ENCODE measurements at places on chromosomes 3 and 15.

GRCh38 chr15:63172851-63173451 lies 15.7 kb upstream of the RPS27L start:
- DNase-seq: no peak

DNA sequence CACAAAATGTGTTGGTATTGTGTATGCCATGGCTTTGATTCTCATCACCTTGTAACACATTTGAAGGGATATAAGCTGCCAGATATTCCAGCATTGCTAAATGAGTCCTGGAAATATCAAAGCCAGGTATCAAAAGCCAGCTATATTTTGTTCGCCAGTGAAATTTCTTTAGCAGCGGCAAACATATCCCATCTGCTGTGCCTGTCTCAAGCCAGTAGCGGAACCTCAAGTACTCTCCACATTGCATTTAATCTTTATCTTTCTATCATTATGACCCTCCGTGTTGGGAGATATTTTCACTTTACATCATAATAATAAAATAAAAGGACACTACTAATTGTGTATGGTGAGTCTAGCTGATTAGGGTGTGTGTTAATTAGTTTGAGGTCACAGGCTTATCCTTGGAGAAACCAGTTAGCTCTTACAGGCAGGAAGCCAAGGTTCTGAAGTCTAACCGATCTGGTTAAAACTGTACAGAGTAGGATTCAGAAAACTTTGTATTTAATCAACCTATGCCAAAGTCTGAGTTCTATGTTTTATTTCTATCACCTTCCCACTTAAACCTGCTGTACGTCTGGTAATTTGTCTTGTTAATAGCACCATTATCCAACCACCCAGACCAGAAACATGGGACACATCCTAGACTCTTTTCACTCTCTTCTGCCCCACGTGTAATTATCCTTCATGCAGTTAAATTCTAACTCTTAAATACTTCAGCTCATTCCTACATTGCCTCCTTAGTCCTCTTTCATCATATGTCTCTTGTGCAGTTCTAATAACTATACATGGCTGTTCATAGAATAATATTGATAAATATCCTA lies 14.5 kb downstream of the TIPARP start:
- no peak for DNase-seq

DNA sequence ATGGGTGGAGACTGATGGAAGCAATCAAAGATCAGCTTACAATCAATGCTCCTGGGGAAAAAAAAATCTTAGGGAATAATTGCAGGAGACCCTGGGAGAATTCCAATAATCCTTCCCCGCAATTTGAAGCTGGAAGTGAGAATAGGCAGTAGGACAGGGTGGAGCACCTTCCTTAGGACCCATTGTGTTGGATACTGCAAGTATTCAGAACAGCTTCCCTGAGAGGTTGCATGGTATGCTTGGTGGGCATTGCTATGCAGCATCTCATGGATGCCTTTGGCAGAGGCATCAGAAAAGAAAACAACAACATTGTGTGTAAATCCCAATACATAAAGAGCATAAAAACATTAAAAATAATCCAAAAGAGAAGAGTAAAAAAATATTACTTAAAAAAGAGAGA lies 24.6 kb upstream of the DUT start:
- DNase-seq: no peak

DNA sequence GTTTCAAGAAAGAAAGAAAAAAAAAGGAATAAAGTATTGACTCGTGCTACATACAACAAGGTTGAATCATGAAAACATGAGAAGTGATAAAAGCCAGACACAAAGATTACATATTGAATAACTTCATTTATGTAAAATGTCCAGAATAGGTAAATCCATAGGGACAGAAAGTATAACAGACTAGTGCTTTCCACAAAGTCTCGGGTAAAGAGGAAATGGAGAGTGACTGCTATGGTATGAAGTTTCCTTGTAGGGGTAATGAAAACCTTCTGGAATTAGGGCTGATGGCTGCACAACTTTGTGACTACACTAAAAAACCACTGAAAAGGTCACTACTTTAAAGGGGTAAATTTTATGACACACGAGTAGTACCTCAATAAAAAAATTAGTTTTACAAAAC lies 13.0 kb downstream of the LRRFIP2 start:
- DNase-seq: no peak

DNA sequence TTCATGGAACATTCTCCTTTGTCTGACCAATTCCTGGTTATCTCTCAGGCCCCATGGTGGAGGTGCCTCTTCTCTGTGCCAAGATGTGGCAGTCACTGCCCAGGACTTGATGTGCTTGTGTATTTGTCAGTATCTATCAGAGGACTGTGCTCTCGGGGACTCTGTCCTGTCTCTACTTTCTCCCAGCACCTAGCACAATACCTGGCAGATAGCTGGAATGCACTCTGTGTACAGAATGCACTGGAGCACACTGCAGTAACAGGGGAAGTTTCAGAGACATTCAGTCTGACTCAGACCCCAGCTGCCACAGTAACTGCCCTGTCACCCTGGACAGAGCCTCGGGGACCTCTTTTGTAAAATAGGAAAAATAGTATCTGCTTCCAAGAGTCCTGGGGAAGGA lies 34.6 kb upstream of the SV2B start:
- DNase-seq: no peak

- DNase-seq: no peak
Measured at GRCh38 chr3:186165331-186165730, 56.4 kb upstream of the ETV5 start.

DNA sequence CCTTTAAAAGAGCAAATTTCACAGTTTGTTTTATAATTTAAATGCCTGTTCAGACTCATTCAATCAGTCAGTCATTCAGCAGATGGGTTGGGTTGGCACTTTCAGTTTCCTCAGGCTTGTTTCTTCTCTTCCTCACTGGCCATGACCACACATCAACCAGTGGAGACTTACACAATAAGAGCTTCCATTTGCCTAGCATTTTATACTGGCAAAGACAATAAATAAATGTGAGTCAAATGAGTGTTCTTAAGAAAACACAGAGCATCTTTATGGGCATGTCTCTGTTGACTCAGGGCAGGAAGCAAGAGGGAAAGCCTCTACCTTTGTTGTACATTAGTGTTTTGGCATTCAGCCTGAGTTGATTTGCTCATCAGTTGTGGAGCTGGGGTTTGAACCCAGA lies 122.6 kb downstream of the EPHB1 start:
- no peak for DNase-seq

GRCh38 chr3:142542054-142542453 lies 36.5 kb downstream of the ATR start:
- no peak for DNase-seq

DNA sequence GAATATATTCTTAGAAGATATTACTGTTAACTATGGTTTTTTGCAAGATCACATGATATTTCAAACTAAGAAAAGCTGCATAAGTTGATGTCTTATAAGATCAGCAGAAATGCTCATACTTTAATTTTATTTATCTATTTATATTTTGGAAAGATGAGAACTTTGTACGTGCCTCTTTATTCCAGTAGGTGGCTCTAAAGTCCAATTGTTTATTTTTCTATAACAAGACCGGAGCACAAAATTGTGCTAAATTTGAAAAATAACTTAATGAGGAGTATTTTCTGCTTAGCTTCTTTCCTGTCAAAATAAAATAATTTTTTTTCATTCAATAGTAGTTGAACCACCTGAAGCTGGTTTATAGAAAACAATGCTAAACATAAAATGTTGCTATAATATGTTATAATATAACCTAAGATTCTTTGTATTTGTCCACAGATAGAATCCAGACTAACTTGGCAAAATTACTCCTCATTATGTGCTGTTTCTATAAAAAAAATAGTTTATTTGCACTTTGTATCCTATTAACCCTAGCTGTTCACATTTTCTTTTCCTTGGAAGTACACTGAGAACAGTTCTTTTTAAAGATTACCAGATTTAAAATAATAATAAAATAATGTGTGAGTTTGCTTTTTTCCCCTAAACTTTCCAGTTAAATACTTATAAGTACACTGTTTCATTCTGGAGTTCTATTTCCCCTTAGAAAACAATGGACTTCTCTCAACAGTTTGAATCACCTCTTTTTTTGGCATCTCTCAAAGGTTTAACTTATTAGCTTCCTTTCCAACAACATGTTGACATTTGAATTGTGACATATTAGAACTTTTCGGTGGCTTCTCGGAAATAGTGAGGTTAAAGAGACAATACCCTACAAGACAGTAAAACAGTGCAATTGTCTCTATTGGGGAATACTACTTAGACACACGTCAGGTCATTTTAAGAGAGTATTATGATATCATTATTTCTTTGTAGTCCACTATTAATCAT lies 530.0 kb downstream of the MECOM start:
- DNase-seq: no peak

GRCh38 chr15:77844798-77845446 lies 212.2 kb upstream of the LINGO1 start:
- DNase-seq: peak; percentile 26

- no peak for DNase-seq
Measured at GRCh38 chr3:88093266-88093665, 34.2 kb downstream of the ZNF654 start.

- peak; percentile 22 for DNase-seq
Measured at GRCh38 chr15:66251790-66252684, 1.5 kb downstream of the MEGF11 start.

DNA sequence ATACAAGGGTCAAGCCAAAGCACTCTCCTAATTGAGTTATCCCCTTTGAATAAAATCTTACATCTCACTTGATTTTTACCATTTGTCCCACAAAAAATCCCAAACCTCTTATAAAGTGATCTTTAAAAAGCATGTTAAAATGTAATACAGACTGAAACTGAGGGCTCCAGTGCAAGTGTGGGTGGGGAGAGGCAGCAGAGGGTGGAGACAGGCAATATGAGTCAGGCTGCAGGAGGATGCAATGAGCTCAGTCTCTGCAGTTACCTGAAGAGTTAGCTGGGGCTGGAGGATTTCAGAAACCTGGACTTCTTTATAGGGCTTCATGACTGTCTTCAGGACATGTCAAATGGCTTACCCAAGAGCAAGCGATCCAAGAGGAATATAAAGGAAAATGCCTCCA lies 14.2 kb upstream of the COLQ start:
- peak; percentile 45 for DNase-seq

Data from inflammatory macrophage treated with lipopolysaccharide for 1 hour (primary cell).